Stimulated activated CD8-positive, alpha-beta memory T cell treated with anti-CD3 and anti-CD28 coated beads, Interleukin-15, amount 100 ng/mL, for 1 hour (primary cell): ENCODE measurements at places on chromosomes 12 and 14.

GRCh38 chr12:97173688-97174410 lies 266.8 kb downstream of the NEDD1 start:
- no peak for DNase-seq

DNA sequence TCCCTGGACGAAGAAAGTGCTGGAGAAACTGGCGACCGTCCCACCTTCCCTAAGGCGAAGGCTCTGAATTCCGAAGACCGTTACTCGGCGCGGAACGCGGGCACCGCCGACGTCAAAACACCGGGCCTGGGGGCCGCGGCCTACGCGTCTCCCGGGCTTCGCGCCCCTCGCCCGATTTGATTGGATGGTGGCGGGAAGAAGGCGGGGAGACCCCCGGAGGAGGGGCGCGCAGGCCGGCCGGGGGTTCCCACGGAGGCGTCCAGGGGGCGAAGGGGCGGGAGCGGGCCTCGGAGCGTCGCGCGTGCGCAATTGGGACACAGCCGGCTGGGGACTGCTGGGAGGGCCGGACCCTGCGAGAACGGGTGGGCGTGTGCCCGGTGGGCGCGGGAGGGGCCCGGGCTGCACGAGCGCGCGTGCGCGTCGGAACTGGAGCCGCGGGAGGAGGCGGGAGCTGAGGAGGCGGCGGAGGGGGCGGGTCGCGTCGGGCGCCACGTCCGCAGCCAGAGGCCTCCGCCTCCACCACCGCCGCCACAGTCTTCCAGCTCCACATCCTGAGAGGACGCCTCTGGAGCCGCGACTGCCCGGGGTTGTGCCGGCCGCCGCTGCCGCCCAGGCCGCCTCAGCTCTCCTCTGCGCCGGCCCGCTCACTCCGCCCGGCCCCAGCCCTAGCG lies at the start of gene TMEM263:
TMEM263 (plus strand) TSS at position 531 of the 671 bp plus-strand sequence. CDS start 11,210 bp downstream, outside the sequence.
- peak; percentile 80 for DNase-seq

DNA sequence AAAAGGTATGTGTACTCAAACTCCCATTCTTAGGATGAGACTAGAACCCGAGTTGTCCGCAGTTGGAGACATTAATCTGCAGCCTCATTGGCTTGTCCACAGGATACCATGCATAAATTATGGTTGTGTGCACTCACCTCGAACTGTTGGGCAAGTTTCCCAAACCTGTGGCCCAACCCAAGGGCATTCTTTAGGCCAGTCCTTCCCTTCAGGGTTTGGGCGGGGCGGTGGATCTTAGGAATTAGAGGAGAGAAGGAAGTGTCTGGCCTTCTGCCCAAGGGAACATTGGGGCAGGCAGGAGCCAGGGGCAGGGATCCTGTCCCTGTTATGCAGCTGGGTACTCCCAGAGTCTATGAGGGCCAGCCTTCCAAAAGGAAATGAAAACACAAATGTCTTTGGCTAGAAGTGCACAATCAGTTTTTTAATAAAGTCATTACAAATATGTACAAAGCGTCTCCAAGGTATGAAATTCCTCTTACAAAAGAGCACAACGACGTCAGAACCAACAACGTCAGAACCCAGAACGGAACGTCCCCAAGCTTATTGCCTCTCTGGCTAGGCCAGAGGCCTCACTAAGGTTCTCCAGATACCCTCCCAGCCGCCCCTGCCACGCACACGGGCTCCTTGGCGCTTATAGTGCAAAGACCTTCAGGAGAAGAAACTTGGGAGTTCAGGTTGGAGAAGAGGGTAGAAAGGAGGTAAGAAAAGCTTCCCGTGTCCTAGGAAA lies 25.3 kb downstream of the HRK start:
- DNase-seq: no peak

- DNase-seq: no peak
Measured at GRCh38 chr14:98408024-98408555, 863.9 kb downstream of the BCL11B start.

DNA sequence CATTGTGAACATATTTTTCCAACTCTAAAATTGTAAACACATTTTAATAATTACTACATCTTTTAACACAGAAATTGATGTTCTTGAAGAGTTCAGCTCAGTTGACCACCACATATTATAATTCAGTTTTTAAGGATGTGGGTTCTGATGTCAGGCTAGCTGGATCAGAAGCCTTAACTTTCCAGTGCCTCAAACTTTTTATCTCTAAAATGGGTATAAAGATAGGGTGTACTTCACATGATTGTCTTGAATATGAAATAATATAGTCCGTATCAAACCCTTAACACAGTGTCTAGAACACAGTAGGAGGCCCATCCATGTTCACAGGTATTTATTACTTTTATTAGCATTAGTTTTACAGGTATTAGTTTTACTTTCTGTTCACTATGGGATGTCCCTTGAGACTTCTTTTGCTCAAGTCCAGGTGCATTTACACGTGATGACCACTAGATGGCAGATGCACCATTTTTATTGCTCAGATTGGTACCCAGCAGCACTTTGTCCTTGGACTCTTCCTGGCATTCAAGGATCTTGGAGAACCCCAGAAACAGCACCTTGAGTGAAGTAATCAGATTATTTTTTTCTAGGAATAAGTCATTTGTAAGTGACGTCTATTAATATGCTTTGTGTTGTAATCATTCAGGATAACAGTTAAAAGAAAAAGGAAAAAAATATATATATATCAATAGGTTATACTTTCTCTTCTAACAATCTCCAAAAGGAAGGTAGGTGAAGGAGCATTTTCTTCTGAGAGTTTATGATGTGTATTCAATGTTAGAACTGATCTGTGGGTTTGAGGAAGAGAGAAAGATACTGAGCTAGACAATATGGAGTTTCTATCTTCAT lies 580.2 kb downstream of the ETNK1 start:
- no peak for DNase-seq

DNA sequence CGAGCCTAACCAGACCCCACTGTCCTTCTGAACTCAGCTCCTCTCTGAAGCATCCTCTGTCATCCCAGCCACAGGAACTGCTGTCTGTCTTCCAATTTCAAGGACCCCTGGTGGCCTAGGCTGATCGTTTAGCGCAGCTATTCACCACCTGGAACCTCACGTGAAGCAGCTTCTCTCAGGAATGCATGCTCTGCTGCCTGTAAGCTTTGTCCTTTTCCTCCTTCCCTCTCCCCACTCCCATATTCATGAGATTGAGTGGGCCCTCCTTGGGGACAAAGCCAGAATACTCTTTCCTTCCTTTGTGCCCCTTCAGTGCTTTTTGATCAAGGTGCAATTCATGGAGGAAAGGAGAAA lies 17.2 kb downstream of the DPF3 start:
- DNase-seq: no peak

- no peak for DNase-seq
Measured at GRCh38 chr12:13175499-13175898, 21.0 kb upstream of the EMP1 start.

GRCh38 chr12:32159925-32160324 lies 53.3 kb downstream of the BICD1 start:
- no peak for DNase-seq

- no peak for DNase-seq
Measured at GRCh38 chr12:90959538-90960139, 4.7 kb upstream of the CCER1 start.

- DNase-seq: no peak
Measured at GRCh38 chr14:89675590-89675989, 258.6 kb upstream of the FOXN3 start.

DNA sequence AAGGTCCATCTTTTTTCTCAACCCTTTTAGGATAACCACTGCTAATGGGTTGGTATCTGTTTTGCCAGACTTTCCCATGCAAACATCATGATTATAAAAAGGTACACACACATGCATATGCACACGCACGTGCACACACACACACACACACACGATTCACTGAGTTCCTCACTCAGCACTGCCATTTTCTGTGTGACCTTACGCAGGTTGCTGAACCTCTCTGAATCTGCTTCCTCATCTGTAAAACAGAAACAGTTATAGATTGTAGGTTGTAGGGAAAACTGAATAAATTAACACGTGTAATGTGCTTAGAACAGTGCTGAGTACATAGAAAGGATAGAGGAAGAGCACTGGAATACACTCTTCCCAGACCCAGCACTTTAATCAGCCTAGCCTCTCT lies 182.3 kb downstream of the RBM19 start:
- DNase-seq: no peak

GRCh38 chr12:92145481-92145730 lies 240 bp downstream of the BTG1 start:
- peak; percentile 25 for DNase-seq

- no peak for DNase-seq
Measured at GRCh38 chr12:21608196-21608595, 3.5 kb upstream of the GYS2 start.

DNA sequence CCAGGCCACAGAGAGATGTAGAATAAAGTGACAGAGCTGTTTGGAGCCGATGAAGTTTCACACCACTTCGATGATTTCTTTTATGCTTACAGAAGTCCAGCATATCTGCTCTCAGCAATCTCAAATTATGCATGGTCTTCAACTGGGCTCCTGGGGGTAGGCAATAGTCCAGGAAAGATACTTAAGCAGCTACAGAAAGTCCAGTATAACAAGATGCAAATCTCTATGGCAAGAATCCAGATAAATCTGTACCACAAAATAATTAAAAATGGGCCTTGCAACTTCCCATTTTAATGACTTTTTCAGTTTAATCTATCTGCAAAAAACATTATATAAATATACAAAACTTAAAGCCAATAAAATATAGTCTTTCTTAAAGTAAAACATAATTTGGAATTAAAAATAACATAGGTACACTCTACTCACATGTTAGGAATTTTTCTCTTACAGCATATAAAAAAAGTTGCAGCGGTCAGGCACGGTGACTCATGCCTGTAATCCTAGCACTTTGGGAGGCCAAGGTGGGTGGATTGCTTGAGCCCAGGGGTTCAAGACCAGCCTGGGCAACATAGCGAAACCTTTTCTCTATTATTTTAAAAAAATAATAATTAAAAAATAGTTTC lies 20.5 kb upstream of the RAD51AP1 start:
- no peak for DNase-seq

- DNase-seq: no peak
Measured at GRCh38 chr12:64877363-64878004, 53.0 kb downstream of the TBC1D30 start.
